D721Med (cell line): ENCODE measurements at places on chromosomes 3 and 15.

DNA sequence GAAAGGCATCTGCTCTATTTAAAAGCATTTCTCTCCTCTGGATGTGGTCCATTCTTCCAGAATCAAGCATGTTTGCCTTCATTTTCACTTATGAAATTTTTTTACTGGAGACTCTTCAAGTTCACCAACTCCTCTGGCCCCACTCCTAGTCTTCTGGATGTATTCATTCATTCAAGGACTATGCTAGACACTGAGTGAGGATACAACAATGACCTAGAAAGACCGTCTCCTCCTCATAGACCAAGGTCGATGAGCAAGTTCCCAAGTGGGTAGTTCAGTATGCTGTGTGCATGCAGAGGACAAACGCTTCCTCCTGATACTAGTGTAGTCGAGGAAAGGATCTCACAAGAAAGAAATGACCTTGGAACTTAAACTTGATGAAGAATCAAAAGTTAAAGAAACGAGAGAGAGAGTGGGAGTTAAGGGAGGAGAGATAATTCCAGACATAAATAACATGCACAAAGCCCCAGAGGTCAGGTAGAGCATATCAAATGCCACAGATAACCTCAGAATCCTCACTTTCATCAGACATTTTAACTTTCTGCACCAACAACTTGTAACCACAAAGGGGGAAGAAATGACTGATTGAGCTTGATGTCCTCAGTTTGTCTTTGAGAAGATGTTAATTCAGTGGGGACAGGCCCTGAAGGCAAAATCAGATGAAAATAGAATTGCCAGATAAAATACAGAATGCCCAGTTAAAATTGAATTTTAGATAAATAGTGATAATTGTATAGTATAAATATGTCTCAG lies 149.4 kb downstream of the IMPG2 start:
- DNase-seq, result no peak

DNA sequence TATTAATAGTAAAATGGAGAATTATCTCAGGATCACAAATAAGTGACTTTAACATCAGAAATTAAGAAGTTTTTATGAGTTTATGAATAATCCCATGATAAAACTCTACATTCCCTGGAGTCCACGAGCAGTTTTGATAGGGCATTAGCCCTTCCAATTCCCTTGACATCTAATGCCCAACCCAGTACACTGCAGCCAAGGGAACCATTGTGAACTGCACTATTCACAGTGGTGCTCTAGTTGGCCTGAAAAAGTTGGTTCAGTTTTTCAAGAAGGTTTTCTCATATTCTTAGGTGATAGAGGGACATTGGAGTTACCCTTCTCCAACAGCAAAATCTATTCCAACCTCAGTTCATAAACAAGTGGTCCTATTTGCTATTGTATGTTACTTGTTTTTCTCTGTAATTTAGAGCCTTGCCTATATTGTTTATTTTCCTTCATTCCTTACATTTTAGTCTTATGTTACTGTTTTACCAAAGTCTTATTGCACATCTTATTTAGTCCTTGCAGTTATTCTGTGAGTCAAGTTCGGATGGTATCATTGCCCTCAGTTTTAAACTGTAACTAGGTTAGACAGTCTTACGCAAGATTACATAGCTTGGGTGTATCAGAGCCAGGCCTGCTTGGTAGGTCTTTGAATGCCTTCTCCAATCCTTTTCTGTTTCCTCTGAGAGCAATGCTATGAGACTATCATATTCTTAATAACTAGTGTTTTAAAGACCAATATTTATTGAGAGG lies 57.9 kb upstream of the SAMMSON start:
- DNase-seq, result no peak

DNA sequence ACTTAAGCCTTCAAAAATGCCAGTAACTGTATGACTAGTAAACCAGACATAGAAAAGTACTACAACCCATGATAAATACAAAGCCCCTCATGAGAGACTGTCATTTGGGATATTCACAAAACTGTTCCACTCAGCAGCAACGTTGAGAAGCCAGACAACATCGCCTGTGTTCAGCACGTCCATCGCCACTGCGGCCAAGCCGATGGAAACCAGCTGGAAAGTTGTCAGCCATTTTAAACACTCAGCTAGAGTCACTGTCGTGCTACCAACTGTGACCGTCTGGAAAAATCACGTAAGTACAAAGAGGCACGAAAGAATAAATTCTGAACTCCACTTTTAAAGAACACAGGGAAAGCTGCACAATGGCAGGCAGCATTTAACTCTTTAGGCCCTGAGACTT lies 340.7 kb upstream of the WNT5A start:
- no peak for DNase-seq

DNA sequence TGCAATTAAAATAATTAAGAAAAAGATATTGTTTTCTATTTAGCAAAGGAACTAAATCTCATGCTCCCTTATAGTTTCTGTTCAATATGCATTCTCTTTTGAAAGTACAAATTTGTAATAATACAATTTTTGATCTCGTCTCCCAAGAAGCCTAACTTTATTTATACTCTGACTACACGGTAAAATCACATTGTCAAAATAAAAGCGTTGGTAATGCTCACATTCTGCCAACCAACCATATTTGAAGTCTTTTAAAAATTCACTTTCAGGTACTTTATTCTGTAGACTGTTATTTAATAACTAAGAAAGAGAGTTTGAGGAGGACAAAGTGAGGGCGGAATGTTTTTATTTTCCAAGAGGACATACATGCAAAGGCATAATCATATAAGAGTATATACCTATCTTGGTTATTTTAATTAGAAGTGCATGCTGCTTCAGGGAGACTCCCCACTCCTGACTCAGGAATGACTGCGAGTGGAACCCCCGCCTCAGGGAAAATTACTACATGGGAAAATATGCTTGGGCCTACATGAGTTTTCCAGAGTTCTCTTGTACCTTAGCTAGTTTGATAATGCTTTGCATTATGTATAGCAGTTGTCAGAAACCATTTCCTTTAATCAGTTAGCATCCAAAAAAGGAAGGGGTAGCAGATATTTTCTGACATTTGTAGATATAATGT lies 19.3 kb downstream of the MBNL1 start:
- DNase-seq, result no peak

DNA sequence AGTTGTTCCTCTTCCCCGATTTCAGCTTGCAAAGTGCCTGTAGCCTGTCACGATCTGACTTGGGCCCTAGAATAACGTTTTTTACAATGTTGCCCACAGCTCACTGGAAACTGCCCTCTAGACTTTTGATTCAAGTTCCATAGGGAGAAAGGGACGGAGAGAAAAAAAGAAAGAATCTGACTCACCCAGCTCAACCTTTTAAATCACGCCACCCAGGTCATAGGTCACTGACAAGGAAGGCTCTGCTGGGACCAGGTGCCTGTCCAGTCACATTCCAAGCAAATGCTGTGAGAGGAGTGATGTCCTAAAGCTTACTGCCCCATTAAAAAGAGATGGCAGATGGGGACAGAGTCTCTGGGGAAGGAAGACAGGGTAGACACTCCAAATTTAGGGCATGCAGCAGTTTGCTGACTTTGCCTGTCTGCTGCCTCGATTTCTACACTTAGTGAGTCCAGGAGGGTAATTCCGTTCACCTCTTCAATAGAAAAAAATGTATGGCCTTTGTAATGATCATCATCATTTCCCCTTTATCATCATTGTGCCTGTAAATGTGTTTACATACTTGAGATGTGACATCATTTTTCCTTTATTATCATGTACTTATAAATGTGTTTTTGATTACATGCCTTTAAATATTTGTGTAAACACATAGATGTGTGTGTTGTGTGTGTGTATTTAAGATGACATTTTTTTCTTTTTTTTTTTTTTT lies 8.4 kb upstream of the MYO1E start:
- no peak for DNase-seq

GRCh38 chr3:105542282-105543019 lies 175.7 kb downstream of the ALCAM start:
- no peak for DNase-seq

DNA sequence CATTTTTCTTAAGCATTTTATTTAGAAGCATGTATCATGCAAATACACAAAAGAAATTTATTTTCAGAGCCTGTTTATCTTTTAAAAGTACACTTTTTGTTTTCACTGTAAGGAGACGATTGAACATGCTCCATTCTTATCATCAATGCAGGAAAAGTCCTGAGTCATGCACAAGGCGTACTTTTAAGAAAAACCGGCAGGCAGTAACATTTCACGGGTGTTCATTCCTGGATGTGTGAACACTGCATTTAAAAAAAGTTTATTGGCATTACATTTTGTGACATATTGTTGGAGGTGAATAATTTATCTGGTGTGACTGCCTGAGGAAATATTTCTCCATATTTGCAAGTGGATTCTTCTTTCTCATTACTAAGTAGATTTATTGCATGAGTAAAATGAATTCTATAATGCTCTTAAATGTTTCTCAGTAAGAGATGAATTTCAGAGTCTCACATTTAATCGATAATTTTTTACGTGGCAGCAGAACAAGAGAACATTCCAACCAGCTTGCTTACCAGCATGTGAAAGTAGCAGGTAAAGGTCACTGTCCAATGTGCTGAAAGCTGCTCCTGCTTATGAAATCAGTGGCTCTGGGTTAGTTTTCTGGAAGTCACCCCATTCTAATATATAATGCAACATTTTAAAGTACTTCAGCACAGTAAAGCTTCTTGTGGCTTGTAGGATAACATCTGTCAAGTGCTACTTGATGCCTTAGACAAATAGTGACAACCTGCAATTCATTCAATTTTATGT lies 87.0 kb downstream of the SV2B start:
- DNase-seq, result no peak
